Activated T-helper 1 cell treated with anti-CD3 and anti-CD28 coated beads, Interleukin-12 subunit alpha, Interleukin-12 subunit beta, Interleukin-2, Interleukin-4 antibody, amounts not matched to agents 30 ng/mL and 10 ng/mL and 1 ng/mL, durations not matched to agents 14 hours and 24 hours and 36 hours (primary cell): ENCODE measurements at places on chromosomes 11 and 22. TPM values are rescaled to one million over a fixed set of nuclear protein-coding genes. Genes with fewer than 3 reads are reported as not detected.

ALG8 gene
- 57.9 and 74.2 TPM in 2 replicates for total RNA-seq

DNA sequence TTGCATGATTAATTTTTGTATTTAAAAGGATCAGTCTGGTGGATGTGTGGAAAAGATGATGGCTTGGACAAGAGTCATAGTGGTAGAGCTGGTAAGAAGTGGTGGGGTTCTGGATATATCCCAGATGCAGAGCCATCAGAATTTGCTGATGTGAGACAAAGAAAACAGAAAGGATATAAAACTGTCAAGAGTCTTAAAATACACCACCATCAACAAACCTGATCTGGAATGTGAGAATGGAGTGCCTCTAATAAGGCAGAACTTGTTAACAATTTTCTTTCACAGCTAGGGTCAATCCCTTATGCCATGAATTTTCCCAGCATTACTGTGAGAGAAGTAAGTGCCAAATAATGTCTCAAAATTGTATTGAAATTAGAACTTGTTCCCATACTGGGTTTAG, 215.4 kb downstream of the METTL15 start:
- DNase-seq: no peak

DNA sequence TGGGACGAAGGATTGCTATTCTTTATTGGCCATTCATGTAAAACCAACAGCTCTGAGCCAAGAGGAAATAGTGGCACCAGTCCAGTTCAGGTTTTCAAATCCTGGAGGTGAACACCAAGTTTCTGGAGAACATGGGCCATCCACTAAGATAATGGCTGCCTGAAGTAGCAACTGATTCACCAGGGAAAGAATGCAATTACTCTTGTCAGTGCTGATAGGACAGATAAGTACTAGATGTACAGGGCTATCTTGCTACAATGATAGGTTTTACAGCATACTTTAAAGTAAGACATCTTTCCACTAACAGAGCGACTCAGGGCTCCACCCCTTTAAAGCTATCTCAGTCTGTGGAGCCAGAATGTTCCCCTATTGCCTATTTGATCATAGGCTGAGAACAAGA, 36.8 kb upstream of the APOA1 start:
- no peak for DNase-seq

GRCh38 chr22:28351476-28351875, 328.2 kb downstream of the TTC28 start:
- no peak for DNase-seq
